H1 (cell line): ENCODE measurements at places on chromosomes 7 and 10.
A peak's percentile ranks its signal among the peaks of the same experiment; 100 is the strongest.

GRCh38 chr10:118958559-118958958, 71.0 kb upstream of the NANOS1 start:
- no peak for DNase-seq

GRCh38 chr7:27873981-27874957, 134.3 kb downstream of the TAX1BP1 start:
- no peak for DNase-seq

DNA sequence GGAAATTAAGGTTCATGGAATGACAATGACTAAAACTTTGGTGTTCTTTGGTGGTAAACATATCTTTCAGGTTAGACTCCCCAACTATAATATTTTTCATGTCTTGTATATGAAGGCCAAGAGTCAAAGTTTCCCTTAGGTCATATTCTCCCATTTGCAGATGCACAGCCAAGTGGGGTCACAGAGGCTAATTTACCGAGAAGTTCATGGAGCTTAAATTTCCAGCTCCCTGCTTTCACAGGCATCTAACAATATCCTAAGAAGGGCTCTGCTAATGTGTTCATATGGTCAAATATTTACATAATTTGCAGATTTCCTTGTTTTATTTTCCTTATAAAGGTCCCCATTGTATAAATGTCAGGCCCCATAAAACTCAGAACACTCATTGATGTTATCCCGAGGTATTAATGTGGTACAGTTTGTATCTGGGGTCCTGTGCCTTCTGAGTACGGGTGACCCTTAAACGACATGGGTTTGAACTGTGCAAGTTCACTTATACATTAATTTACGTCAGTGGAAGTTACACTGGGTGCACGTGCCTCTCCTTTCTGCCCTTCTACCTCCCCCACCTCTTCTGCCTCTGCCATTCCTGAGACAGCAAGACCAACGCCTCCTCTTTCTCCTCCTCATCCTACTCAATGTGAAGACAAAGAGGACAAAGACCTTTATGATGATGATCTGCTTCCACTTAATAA, 185.9 kb upstream of the HPS1 start:
- no peak for DNase-seq

DNA sequence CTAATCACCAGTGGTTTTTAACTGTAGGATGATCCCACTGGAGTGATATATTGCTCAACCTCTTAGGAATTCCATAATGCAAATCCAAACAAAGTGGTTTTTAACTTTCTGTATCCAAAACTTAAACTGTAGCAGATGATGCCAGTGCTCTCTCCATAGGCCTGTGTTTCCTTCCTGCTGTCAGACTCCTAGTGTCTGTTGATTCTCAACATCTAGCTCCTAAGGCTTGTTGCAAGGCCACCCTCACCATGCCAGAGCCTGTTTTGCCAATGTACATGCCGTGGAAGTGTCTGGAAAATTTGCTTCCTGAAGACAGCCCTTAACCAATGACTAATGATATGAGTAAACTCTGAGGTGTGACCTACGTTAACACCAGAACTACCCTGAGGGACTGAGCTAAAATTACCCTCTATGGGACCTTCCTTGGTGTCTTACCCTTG, 39.3 kb downstream of the C1GALT1 start:
- DNase-seq = no peak

DNA sequence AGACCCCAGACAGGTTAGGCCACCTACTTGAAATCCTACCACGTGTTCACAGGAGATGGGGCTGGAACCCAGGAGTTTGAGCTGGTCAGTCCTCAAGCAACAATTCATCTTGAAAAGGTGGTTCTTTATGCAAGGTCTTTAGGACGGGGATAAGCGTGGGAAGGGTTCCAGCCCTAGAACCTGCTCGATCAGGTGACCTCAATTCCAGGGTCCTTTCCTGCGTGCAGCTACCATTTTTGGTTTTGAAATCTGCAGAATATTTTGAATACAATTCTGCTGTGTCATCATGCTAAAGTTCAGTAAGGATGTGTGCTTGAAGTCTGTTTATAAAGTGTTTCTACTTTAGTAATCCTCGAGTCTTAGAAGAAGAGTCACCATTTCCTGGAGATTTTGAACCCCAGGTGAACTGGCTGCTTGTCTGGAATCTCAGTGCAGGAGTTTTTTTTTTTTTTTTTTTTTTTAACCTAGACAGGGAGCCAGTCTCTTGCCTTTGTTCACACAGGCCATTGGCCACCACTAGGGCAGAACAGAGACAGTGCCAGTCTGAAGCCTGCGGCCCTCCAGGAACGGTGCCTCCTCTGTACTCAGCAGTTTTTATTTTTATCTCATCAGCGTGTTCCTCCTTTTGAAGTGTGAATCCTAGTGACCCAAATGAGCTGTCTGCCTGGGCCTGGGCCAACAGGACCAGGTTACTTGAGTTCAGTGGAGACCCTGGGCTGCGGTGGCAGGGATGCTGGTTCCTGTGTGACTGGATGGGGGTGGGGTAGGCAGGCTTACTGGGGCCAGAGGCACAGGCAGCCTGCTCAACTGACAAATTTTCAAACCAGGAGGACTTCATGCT, 54.6 kb downstream of the EEPD1 start:
- no peak for DNase-seq

- DNase-seq = no peak
These were observed 117.9 kb upstream of the COL1A2 start for GRCh38 chr7:94276795-94277194.

GRCh38 chr7:6648815-6649104, 11.6 kb downstream of the ZNF316 start:
- no peak for DNase-seq

GRCh38 chr10:36634916-36635315, 490.5 kb upstream of the ANKRD30A start:
- no peak for DNase-seq

GRCh38 chr7:31883761-31884164, 186.4 kb downstream of the PDE1C start:
- DNase-seq = no peak

GRCh38 chr7:39949971-39950472, at the start of gene CDK13:
CDK13 (plus strand) TSS chr7:39950256; CDS start chr7:39950642, 386 bp downstream.
- no peak for DNase-seq

DNA sequence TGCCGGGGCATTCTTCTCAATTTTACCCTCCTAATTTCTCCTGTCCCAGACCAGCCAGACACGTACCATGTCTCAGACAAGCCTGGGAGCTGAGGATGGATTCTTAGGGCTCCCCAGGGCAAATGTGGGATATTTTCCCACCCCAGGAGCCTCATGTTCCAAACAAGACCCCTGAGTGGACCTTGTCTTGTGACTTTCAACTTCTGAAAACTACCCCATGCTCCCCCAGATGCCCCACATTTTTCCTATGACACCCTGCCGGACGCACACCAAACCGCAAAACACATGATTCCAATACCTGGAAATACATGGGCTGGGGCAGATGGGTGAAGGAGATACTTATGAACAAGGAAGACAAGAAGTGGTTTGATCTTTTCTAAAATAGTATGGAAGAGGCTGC, 874 bp downstream of the GIMAP5 start:
- DNase-seq = no peak

DNA sequence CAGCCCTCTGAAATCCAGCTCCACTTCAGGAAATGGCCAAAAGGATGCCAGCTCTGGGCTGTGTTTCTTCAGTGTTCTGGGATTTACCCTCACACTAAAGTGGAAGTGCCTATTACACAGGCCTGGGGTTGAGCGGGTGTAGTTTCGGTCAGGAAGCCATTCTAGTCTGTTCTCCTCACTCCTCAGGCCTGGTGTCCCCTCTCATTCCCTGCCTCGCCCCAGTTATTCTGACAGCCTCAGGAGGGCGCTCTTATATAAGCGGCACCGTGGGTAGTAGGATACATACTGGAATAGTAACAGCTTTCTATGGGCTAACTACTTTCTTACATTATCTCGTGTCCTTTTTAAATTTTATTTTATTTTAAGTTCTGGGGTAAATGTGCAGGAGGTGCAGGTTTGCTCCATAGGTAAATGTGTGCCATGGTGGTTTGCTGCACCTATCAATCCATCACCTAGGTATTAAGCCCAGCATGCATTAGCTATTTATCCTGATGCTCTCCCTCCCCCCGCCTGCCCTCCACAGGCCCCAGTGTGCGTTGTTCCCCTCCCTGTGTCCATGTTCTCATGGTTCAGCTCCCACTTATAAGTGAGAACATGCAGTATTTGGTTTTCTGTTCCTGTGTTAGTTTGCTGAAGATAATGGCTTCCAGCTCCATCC, 12.2 kb upstream of the LGI1 start:
- peak; percentile 27 for DNase-seq

DNA sequence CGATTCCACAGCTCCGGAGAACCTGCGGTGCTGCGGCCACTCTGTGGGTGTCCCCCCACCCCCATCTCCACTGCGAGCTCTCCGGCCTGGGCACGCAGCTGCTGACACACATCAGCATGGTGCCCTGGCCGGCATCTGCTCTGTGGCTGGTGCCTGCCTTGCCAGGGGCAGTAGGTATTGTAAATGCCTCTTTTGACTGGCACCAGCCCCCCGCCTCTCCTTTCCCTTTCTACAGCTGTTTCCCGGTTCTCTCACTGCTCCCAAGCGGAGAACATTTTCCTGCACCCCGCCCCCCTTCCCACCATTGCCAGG, 357.1 kb upstream of the ZNF32 start:
- DNase-seq = no peak

GRCh38 chr7:132437730-132438129, 138.5 kb downstream of the PLXNA4 start:
- no peak for DNase-seq

GRCh38 chr7:75033064-75033463, 40.5 kb downstream of the RCC1L start:
- DNase-seq = peak; percentile 21

- DNase-seq = no peak
These were observed 524.7 kb downstream of the DNAJB6 start for GRCh38 chr7:157861551-157861950.

DNA sequence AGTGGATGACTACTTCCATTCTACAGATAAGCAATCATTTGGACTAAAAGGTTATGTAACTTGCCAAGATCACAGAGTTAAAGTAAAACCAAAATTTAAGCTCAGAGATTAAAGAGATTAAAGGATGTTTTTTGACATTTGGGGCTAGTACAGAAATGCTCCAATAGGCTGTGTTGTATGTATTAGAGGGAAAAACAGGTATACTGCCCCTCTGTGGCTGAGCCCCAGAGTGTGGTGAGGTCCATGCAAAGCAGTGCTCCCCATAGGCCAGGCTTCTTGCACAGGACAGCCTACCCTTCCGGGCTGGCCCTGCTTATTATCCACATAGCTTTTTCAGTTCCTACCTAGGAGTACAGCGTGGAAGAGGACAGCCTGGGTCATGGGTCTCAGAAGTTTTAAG, 322.8 kb downstream of the POM121L12 start:
- no peak for DNase-seq

- no peak for DNase-seq
These were observed 856.4 kb downstream of the LRMDA start for GRCh38 chr10:76287856-76288255.

DNA sequence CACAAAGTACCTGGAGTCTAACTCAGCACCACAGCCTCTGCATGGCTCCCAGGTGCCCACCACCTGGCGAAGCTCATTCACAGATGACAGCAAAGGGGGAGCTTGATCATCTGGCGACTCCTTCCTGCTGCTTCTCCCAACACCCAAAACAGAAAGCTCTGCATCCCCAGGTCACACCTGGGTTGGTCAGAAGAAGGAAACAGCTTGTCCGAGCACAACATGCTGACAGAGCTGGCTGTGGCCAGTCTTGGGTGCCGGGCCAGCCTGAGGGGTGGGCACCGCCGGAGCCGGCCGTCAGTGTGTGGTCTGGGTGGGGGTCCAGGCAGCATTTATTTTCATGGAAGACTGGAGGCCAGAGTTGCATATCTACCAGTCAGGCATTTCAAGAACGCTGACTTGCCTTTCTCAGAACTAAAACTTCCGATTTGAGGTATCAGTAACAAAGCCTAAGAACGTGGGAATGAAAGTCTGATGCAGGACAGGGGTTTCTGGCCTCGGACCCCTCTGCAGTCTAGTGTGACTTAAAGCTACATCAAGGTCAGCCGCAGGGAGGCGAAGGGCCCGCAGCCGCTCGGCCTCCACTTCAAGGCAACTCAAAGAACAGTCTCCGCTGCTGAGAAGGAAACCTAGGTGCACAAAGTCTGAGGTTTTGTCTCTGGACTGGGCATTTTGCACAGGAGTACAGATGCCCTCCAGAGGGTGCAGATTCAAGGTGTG, 109.6 kb downstream of the CYTH3 start:
- no peak for DNase-seq

DNA sequence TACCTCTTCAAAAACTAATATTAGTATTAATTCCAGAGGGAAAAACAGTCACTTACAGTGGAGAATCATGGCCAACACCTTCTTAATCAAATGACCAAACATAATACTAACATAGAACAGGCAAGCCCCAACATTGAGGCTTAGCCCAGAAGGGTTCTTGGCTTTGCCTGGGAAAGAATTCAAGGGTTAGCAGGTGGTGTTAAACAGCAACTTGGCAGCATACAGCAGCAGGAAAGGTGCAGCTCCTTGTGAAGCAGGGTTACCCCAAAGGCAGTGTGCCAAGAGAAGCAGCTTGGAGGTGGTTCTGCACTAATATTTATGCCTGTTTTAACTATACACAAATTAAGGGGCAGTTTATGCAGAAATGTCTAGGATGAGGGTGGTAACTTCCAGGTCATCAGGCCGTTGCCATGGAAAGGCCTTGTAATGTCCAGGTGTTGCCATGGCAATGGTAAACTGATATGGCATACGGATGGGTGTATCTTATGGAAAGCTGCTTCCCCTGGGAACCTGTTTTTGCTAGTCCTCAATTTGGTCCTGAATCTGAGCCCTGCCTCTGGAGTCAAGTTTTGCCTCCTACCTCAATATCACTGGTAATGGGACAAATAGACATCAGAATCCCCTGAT, 27.2 kb upstream of the BEND7 start:
- no peak for DNase-seq

DNA sequence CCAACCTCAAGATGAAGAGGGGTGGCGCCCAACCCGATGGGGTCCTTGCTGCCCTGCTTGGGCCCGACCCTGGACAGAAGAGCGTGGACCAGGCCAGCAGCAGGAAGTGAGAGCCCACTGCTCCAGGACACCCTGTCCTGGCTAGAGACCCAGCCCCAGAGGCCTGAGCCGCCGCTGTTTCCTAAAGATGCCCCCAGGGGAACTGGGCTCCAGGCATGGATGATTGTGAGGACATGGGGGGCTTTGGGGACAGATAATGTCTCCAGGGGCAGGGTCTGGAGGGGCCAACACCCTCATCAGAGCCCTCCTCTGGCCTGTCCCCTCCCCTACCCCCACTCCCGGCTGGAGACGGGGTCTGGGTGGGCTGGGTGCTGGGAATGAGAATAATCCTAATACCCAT, 71.7 kb downstream of the MYL10 start:
- DNase-seq = no peak
